ENCODE measurements at places on chromosomes 2 and 18.

DNA sequence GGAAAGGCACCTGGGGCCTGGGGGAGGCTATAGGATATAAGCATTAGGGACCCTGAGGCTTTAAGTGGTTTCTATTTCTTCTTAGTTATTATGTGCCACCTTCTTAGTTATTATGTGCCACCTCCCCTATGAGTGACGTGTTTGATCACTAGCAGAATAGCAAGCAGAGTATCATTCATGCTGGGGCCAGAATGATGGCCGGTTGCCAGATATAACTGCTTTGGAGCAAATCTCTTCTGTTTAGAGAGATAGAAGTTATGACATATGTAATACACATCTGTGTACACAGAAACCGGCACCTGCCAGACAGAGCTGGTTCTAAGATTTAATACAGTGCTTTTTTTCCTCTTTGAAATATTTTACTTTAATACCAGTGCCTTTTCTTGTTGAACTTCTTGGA is 29.4 kb downstream of the LIPG start:
- DNase-seq: no peak

DNA sequence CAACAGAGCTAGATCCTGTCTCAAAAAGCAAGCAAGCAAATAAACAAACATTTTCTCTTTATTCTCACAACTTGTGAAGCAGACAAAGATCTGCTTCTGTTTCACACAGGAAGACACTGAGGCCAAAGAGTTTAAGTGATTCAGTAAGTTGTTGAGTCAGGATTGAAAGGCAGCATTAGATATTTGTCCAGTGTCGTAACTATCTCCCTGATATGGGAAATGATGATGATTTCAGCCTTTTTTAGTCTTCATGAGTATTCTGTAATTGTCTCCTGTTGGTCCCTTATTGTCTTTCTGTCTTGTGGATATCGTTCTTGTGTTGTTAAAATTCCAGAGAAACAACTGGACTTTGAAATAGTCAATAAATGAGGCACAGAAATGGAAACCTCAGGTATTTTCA is 59.6 kb downstream of the GATA6 start:
- DNase-seq: peak; percentile 29

GRCh38 chr2:204492417-204492816 is 52.9 kb upstream of the PARD3B start:
- no peak for DNase-seq

- DNase-seq: no peak
These were observed 3.5 kb downstream of the CNNM4 start for GRCh38 chr2:96764253-96764637.

DNA sequence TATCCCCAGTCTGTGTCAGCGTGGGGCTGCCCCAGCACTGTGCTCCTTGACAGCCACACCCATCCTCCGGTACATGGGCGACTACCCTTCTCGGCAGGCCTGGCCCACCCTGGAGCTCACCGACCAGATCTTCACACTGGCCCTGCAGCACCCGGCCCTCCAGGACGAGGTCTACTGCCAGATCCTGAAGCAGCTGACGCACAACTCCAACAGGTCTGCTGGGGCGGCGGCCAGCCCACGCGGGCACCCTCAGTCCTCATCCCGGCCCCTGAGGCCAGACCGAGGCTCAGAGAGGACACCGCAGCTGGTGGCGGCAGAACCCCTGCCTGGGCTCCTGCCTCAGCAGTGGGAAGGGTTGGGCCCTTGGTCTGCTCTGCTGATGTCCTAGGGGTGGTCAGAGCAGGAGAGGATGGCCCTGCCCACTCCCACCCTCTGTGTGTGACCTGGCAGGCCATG is 14.4 kb upstream of the GPR17 start:
- DNase-seq: no peak

GRCh38 chr2:235229236-235229635 is 264.6 kb upstream of the AGAP1 start:
- DNase-seq: no peak

- no peak for DNase-seq
These were observed 24.8 kb downstream of the MRPL35 start for GRCh38 chr2:86223927-86224560.

Data from HCEC 1CT (cell line).